ENCODE measurements at places on chromosomes 11 and 22. TPM values are rescaled to one million over a fixed set of nuclear protein-coding genes. Genes with fewer than 3 reads are reported as not detected.
A peak's percentile ranks its signal among the peaks of the same experiment; 100 is the strongest.

DNA sequence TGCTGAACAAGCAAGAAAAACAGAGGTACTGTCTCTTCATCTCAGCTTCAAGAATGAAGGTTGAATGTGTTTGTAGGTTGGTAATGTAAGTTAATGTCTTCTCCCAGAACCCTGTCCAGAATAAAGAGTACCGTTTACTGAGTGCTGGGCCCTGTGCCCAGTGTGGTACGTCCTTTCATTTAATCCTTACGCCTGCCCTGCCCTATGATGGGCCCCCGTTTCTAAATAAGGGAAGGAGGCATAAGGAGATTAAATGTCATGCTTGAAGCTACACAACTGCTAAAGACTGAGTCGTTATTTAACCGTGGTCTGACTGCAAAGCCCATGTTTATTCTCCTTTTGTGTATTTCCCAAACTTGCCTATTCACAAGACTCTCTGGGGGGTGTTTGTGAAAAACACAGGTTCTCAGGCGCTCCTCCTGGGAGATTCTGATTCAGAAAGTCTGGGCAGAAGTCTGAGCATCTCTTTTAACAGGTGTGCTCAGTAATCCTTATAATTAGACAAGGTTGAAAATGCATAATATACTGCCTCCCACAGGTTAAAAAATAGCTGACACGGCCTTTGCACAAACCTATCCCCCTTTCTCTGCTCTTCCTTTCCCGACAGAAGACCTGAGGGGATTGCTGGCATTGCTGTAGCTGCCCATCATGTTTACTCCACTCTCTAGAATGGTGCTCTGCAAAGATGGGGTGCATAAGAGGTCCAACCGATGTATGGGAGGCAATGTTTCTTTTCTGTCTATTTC, 56.3 kb upstream of the ZBTB44 start:
- peak; percentile 30 for DNase-seq

DNA sequence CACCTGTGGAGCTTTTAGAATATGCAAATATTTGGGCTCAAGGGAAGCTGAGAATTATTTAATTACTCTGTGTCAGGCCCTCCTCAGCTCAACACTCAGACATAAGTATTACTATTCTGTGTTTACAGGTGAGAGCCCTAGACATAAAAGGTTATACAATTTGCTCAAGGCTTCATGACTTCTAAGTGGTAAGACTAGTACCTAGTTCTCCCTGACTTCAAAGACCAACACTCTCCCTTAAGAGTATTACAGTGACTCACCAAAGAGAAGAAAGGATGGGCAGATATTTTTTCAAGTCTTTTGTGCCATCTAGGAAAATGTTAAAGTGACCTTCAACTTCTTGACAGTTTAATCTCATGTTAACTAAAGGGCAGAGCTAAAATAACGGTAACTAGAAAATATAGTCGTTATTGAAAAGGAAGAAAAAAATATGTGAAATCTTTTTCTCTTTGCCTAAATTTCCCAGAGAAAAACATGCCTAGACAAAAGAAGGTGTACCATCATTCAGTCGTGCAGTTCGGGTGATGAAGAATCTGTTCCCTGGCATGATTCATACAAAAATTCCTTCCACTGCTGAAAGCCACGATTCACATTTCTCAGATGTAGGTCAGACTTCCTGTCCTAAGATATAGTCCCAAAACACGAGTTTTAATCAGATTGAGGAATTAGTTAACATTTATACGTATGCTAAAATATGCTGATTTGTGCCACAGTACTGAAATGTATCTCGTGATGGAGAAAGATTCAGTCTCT, 849.1 kb upstream of the API5 start:
- no peak for DNase-seq

DNA sequence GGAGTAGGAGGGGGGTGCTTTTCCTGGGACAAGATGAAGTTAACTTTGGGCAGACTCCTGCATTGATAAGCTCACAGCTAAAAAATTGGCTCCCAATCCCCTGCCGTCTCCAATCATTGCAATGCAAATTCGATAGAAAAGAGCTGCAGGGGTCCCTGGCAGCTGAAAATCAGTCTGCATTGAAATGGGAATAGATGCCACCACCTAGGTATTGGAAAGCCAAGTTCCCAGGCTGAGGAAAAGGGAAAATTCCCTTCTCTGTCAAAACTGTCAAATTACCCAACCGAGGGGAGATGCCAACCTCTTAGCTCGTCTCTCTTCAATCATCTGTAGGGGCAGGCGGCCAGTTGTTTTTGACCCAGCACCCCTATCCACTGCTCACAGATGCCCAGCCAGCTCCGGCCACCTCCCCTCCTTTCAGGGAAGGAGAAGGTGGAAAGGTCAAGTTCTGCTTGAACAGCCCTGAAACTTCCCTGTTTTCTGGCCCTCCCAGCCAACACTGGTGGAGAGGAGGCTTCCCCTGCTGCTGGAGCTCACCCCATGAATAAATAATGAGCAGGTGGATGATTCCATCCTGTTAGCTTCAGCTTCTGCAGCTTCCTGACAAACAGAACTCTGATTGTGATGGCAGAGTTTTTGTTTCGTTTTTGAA, 916.3 kb downstream of the TBC1D22A start:
- no peak for DNase-seq

- peak; percentile 82 for DNase-seq
Measured at GRCh38 chr11:49208006-49208721, at the start of gene FOLH1. FOLH1 (minus strand) TSS chr11:49208602; CDS start chr11:49208409, 193 bp downstream.

- DNase-seq: no peak
Measured at GRCh38 chr11:4138497-4138896, 43.9 kb downstream of the RRM1 start.

- peak; percentile 45 for DNase-seq
Measured at GRCh38 chr11:96122601-96123074, 198.7 kb upstream of the MTMR2 start.

DNA sequence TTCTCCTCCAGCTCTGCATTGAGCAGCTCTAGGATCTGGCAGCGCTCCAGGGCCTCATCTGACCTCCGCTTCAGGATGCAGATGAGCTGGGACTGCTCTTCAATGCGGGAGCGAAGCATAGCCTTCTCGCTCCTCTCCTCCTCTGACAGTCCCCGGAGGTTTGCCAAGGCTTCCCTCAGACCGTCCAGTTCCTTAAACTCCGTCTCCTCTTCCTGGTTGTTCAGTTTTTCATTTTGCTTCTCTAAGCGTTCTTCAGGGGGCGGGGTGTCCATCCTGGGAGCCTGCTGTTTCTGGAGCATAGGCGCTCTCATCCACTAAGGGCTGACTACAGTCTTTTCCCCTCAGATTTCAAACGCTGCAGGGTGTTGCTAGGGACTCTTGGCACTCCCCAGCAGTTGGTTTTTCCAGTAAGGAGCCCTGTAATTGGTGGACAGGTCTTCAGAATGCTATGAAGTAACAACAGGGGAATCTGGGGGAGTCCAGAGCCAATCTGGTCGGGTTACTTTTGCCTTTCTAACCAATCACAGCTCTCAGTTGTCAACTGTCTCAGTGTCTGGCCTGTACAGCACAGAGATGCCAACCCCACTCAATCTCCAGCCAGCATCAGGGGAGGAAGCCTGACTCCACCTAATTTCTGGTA, at the start of gene CCDC89:
Gene CCDC89, minus strand, starts transcription at position 376 of the 640 bp plus-strand sequence. Its CDS starts 65 bp downstream, at position 311.
- DNase-seq: peak; percentile 97

DNA sequence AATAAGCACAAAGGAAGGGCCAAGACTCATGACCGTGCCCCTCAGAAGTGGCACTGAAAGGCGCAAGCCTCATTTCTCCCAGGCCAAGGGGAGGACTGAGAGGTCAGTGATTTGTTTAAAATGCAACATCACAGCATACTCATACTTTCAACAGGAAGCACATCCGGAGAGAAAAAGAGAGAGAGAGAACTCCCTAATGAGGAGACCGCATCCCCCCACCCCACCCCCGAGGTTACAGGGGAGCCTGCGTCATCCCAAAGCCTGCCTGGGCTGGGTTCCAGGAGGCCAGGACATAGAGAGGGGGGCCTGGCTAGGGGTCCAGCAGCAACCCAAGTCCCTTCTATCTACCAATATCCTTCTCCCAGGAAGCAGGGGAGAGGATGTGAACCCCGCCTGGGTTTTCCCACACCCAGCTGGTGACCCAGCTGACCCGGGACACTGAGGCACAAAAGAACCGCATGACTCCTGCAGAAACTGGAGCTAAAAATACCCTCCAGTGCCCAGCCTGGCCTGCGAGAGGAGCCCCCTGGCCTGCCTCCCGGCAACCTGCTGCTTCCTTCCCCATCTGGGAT, 3.8 kb downstream of the CSNK1E start:
- peak; percentile 82 for DNase-seq

GRCh38 chr11:33907421-33907820, 15.5 kb upstream of the LMO2 start:
- DNase-seq: no peak

DNA sequence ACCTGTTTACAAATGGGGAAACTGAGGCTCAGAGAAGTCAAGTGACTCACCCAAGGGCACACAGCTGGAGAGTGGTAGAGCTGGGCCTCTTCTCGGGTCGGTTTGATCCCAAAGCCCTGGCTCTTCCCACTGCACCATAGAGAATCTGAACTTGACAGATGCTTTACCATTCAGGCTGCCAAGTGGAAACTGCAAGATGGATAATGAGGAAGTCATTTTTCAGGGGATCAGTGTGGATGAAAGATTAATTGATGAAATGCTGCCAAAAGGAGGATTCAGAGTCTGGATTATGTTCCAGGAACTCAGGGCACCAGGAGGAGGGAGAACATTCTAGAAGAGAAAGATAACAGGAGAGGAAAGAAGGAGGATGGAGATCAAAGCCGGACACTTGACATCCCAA, 185.9 kb upstream of the ZBED5 start:
- peak; percentile 61 for DNase-seq

- DNase-seq: no peak
Measured at GRCh38 chr11:118843565-118843964, 40.1 kb upstream of the CXCR5 start.

- no peak for DNase-seq
Measured at GRCh38 chr11:203945-204586, 3.1 kb downstream of the BET1L start.

DNA sequence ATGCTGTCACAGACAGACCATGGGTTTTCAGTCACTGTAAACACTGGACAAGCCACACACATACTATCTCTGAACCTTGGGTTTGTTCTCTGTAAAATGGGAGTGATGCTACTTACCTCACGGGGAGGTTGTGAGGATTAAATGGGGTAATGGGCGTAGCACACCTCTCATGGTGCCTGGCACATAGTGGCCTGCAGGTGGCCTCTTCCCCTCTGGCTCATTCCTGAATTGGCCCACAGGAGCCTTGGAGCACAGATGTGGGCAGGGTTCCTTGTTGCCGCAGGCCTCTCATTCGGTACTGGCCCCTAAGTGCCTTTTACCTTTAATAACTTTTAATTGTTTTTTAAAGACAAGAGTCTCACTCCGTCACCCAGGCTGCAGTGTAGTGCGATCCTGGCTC, 11.7 kb downstream of the MICAL2 start:
- DNase-seq: no peak

The C2CD2L gene
- 5.6 TPM for total RNA-seq

GRCh38 chr22:50078761-50079160, 6.5 kb downstream of the MLC1 start:
- no peak for DNase-seq

DNA sequence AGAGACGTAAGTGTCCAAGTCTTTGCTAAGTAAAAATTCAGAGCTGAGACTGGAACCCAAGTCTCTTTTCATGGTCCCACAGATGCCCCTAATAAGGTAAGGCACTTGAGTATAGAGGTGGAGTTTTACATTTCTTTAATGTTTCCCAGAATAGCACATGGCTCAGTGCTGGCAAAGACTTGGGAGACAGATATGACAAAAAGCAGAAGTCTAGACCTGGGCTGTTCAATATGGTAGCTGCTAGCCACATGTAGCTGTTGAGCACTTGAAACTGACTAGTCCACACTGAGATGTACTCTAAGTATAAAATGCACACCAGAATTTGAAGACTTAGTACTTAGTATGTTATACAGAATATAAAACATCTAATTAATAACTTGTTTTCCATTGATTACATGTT, 17.6 kb downstream of the VSTM5 start:
- no peak for DNase-seq

GRCh38 chr11:44235765-44236201, 74.2 kb downstream of the ALX4 start:
- DNase-seq: peak; percentile 76

GRCh38 chr22:40346185-40347118, at the start of gene ADSL:
ADSL (plus strand) TSS chr22:40346500; CDS start chr22:40346559, 59 bp downstream.
- DNase-seq: peak; percentile 96

The DEFB131B gene
- not detected for total RNA-seq

- no peak for DNase-seq
Measured at GRCh38 chr22:27198518-27199035, 541.2 kb downstream of the MIAT start.

The MAML2 gene
- total RNA-seq: 10.9 TPM

DNA sequence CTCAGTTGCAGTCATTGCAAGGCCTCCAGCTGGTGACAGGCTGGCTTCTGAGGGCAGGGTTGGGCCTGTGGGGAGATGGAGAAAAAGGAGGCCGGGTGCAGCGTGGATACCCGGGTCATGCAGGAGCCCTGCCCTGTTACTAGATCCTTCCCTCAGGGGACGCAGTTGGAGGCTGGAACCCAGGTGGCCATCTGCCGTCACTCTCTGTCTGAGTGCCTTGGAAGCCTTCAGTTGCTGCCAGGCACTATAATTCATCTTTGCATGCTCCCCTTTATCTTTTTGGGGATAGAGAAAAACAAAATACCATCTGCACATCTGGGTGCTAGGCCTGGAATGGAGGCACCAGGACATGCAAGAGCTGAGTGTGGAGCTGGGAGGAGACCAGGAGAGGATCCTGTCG, 82.7 kb downstream of the TP53I11 start:
- no peak for DNase-seq

GRCh38 chr11:44611088-44611487, 45.6 kb downstream of the CD82 start:
- no peak for DNase-seq

The SPON1 gene
- total RNA-seq: 24.4 TPM

The GVQW3 gene
- 3.8 TPM for total RNA-seq

The PRG2 gene
- total RNA-seq: not detected

DNA sequence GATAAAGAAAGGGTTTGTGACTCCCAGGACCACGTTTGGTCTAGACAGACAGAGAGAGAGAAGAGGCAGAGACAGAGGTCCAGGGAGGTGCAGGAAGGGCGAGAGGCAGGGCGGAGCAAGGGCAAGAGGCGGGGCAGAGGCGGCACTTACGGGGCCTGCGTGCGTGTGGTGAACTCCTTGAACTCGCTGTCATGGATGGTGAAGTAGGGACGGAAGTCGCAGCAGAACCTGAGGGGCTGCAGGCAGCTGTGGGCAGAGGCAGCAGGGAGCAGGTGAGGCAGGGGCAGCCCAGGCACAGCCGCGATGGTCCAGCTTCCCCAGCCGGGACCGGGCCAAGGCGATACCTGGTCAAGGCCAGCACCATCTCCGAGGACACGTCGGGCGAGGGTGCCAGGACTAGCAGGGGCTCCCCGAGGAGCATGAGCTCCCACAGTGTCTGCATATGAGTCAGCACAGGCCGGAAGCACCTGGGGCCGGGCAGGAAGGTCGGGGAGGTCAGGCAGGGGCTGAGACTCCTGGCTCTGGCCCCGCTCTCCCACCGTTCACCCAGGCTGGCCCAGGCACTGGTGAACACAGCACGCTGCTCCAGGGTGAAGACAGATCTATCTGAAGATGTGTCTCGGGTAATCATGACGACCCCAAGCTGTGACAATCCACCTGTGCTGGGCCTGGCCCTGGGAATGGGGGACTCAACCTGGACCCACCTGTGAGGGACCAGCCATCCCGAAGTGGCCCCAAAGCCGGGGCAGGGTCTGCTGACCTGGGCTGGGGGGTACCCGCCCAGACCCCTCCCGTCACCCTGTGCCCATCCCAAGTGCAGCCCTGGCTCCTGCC, 7.2 kb upstream of the PLXNB2 start:
- no peak for DNase-seq
